ENCODE measurements at places on chromosomes 2 and 18. TPM values are rescaled to one million over a fixed set of nuclear protein-coding genes. Genes with fewer than 3 reads are reported as not detected.

The TFPI gene
- polyA plus RNA-seq: 26.2 TPM

The OSR1 gene
- polyA plus RNA-seq: 0.99 TPM

The KYNU gene
- polyA plus RNA-seq: 14.5 TPM

The SH3YL1 gene
- polyA plus RNA-seq: 111 TPM

DNA sequence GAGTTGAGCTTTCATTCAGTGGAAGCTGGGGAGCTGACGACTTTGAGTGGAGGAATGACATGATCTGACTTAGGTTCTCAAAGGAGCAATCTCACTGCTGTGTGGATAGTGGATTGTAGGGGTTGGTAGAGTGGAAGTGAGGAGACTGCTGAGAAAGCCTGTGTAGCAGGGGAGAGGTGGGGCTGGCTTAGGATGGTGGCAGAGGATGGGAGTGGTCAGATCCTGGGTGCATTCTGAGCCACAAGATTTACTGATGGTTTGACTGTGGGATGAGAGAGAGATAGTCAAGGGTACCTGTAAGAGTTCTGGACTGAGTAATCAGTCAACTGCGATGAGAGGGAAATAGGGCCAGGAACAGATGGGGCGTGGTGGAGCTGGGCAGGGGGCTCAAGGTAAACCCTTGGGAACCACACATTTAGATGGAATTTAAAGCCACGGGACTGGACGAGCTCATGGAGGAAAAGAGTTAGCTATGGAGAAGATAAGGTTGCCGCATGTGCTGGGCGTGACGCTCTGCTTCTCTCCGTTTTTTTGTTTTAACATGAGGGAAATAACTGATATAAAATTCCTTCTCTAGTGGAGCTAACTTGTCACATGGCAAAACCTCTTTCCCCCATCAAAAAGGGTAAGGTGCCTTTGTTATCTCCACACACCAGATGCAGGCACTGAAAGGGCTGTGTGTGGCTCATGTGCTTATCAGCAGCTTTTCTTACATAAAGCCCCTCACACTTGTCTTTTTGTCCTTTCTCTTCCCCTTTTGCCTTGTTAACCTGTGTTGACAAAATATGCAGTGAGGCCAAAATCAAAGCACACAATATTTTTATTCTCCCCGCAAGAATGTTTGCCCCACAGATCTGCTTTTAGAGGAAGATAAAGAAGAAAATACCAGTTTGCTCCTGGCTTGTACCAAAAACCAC is 379.8 kb downstream of the TSN start:
- no peak for DNase-seq

DNA sequence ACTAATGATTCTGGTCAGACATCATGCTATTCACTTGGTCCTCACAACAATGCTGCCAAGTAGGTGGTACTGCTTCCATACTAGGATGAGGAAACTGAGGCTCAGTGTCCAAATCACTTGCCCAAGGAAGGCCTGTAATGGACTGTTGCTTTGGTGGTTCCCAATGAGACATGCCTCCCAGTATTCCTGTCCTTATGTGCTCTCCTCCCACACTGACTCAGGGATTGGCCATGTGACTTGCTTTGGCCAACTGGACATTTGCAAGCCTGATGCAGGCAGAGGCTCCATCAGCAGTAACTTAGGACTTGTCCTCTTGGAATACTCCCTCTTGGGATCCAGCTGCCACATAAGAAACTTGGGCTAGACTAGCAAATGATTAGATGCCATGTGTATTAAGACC is 3.0 kb downstream of the FBXO41 start:
- no peak for DNase-seq

DNA sequence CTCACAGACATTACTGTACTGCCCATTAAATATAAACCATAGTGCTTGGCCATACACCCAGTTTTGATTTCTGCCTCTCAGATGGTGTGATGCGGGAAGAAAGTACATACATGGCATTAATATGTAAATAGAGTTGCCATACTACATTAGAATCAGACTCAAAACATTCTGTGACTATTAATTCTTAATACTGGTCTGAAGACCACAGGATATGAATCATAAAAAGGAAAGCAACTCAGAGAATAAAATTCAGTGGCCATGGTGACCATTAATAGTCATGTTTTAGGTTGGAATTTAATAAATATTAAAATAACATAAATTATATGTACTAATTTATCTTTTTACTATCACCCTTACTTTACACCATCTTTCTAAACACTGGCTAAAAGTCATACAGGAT is 33.0 kb upstream of the WDR75 start:
- DNase-seq: no peak

DNA sequence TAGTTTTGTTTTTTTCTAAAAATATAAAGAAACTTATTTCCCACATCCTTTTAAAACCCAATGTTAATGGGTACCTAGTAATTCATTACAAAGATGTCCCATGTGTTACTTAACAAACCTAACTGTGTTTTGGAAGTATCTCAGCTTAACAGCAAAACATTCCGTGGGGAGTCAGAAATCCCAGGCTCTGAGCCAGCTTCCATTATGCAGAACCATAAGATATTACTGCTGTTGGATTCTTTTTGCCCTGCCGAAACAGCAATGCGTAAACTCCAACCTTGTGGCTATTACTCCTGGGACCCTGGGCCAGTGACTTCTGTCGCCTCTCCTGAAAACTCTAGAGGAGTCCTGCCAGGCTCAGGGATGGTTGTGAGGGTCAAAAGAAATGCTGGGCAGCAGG is 174.1 kb downstream of the UXS1 start:
- no peak for DNase-seq

DNA sequence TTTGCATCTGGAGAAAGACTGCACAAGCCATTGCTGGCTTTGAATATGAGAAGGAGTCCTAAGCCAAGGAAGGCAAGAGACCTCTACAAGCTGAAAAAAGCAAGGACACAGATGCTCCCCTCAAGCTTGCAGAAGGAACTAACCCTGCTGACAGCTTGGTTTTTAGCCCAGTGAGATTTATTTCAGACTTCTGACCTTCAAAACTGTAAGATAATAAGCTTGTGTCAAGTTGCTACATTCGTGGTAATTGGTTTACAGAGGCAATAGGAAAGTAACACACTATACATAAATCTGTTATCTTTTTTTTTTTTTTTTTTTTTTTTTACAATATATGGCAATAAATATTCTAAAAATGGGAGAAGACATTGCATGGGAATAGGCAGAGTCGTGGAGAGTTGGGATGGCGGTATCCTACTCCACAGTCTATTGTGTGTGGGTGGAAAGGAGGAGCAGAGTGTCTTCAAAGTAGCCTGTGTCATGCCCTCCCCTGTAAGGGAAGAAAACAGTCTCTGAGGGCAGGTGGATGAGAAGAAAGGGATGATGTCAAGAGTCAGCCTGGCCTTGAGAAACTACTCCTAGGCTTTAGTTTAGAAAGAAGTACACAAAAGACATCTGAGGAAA is 196.9 kb downstream of the THSD7B start:
- DNase-seq: peak; percentile 21

GRCh38 chr2:61566566-61566965 is 28.4 kb upstream of the XPO1 start:
- DNase-seq: no peak

DNA sequence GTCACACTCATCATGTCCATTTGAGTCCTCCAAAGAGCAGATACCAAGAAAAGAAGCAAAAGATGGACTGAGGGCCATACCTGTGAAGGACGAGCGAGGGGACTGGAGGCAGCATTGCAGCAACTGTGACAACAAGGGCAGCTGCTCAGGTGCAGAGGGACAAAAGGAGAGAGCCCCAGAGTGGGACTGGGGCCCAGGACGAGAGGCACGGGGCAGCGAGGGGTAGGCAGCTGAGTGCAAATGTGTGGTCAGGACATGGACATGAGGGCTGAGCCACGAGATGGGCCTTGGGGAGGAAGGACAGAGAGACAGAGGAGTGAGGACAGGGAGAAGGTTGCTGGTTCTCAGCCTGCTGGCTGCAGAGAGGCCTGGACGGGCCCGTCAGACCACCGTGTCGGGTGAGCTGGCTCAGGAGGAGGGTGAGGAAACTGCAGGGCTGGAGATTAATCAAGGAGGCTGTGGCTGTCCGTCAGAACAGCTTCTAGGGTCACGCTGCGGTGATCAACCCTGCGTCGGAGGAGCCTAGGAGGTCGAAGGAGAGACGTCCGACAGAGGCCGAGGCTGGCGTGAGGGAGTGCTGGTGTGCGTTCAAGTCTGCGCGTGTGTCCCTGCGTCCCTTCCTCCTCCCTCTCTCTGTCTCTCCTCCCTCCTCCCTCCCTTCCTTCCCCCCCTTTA is 206.8 kb upstream of the HDAC4 start:
- peak; percentile 66 for DNase-seq

GRCh38 chr2:44929735-44930273 is 11.7 kb upstream of the SIX3 start:
- DNase-seq: no peak

DNA sequence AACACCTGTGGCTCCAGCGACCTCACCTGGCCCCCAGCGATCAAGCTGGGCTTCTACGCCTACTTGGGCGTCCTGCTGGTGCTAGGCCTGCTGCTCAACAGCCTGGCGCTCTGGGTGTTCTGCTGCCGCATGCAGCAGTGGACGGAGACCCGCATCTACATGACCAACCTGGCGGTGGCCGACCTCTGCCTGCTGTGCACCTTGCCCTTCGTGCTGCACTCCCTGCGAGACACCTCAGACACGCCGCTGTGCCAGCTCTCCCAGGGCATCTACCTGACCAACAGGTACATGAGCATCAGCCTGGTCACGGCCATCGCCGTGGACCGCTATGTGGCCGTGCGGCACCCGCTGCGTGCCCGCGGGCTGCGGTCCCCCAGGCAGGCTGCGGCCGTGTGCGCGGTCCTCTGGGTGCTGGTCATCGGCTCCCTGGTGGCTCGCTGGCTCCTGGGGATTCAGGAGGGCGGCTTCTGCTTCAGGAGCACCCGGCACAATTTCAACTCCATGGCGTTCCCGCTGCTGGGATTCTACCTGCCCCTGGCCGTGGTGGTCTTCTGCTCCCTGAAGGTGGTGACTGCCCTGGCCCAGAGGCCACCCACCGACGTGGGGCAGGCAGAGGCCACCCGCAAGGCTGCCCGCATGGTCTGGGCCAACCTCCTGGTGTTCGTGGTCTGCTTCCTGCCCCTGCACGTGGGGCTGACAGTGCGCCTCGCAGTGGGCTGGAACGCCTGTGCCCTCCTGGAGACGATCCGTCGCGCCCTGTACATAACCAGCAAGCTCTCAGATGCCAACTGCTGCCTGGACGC is 4.9 kb downstream of the GPR35 start:
- DNase-seq: peak; percentile 69

DNA sequence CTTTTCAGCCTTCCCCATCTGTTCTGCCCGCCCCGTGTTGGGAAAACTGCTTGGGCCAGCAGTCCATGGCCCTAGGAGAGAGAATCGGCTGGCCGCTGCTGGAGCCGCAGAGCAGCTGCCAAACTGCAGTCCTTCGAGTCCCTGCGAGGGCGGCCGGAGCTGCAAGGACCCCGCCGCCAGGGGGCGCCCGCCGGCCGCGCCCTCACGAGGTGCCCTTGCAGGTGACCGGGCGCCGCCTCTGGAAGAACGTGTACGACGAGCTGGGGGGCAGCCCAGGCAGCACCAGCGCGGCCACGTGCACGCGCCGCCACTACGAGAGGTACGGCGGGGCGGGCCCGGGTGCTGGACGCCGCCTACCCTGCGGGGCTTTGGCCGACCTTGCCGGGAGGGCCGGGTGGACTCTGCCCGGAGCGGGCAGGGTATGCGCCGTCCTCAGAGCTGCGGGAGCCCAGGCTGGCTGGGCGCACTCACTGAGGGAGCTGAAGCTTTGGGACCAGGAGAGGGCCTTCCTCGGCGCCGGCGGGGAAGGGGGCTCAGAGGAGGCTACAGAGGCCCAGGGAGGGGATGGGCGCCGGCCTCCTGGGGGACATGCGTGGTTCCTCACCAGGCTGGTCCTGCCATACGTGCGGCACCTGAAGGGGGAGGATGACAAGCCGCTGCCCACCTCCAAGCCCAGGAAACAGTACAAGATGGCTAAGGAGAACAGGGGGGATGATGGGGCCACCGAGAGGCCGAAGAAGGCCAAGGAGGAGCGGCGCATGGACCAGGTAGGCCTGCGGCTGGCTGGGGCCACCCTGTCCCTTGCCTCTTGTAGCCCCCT is 13.6 kb downstream of the ARID5A start:
- peak; percentile 72 for DNase-seq

- DNase-seq: no peak
Measured at GRCh38 chr18:21901423-21901945, 160.9 kb downstream of the MIB1 start.

DNA sequence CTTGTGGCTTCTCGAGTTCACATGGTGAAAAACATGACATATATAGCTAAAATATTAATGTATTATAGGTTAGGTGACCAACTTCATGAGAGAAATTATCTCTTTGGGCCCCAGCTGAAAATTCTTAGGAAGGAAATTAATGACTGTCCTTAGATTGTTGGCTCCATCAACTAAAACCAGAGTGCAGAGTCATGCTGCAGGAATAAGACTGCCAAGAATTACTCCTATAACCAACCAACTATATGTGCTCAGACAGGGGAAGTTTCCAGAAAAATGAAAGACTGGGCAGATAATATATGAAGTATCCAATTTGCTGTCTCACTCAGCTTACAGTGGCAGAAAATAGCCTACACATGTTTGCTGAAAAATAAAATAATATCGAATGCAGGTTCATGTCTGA is 71.0 kb upstream of the TMEFF2 start:
- no peak for DNase-seq

DNA sequence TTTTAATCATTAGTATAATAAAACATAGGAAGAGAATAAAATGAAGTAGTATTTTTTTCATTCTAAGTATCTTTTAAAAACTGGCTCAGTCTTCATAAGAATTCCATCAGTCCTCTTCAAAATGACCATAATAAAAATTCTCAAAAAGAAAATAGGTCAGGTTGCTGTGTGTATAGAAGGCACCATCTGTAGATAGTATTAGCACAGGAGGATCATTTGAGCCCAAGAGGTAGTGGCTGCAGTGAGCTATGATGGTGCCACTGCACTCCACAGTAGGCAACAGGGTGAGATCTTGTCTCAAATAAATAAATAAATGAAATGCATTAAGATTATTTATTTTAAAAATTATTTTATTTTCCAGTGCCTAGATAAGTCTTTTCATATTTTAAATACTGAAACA is 475.8 kb downstream of the ZNF804A start:
- DNase-seq: no peak

- DNase-seq: peak; percentile 66
Measured at GRCh38 chr2:64404743-64405142, 49.2 kb upstream of the LGALSL start.
